NCI-H82 (cell line): ENCODE measurements at places on chromosomes 6 and 20.

DNA sequence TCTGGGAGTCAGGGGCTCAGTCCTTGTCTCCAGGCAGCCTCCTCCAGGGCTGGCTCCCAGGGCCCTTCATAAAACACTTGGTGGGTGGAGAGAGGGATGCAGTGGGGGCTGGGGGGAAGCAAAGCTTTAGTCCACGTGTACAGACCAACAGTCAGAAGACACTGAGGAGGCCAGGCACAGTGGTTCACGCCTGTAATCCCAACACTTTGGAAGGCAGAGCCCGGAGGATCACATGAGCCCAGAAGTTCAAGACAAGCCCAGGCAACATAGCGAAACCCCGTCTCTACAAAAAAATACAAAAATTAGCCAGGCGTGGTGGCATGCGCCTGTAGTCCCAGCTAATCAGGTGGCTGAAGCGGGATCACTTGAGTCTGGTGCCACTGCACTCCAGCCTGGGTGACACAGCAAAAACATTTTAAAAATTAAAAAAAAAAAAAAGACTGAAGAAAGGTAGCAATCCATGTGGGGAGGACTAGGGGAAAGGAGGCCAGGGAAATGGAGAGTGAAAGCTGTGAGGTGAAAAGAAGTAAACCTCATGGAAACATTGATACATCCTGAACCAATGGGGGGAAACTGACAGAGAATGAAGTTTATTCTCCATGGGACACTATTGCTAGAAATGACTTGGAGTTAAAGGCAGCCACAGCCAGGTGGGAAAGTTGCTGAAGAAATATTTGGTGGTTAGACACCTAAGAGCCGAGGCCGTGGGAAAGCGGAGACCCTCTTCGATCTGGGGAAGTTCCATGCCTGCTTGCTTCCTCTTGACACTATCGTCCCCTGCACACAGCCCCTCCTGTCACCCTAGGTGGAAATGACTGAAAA lies 35.4 kb downstream of the PIM1 start:
- no peak for DNase-seq

- DNase-seq: no peak
These were observed 9.6 kb downstream of the L3MBTL3 start for GRCh38 chr6:130027948-130028347.

GRCh38 chr20:59010321-59010994 lies 3.4 kb upstream of the CTSZ start:
- no peak for DNase-seq

GRCh38 chr20:5865604-5866003 lies 84.7 kb downstream of the TRMT6 start:
- no peak for DNase-seq

DNA sequence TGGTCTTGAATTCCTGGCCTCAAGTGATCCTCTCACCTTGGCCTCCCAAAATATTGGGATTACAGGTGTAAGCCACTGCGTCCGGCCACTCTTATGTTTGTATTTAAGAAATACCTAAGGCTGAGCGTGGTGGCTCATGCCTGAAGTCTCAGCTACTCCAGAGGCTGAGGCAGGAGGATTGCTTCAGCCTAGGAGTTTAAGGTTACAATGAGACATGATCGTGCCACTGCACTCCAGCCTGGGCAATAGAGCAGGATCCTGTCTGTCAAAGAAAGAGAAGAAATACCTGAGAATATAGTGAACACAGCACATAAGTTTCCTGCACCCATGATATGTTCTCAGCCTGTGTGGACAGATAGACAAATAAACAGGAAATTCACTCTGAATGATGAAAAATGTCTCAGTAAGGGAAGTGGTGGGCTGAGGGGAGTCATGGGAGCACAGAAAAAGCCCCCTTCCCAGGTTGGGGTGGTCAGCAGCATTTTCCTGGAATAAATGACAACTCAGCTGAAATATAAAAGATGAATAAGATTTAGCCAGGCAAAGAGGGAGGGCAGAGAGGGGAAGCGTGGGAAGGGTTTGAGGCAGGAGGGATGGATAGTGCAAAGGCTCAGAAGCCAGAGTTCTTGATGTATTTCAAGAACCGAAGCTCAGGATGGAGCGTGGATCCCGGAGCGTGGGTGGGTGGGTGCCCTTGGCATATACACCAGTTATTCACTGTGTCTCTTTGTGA lies 13.8 kb upstream of the MMP9 start:
- no peak for DNase-seq

- no peak for DNase-seq
These were observed 49.8 kb downstream of the MTHFD1L start for GRCh38 chr6:150915131-150915879.

DNA sequence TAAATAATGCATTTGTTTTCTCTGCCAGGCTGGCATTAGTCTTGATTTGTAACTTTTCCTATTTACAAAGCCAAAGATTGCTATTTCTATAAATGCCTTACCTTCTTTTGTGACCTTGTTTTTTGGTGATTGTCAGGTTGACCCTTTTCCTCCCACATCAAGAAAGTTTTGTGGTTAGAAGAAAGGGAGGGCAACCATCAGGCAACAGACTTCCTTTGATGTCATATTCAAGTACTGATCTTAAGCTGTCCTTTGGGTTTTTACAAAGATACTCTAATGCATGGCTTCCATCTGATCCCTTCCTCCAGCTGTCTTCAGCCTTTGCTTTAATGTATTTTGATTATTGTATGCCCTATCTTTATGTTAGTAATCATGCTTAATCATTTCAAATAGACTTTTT lies 23.9 kb downstream of the RNF217 start:
- DNase-seq: peak; percentile 20

DNA sequence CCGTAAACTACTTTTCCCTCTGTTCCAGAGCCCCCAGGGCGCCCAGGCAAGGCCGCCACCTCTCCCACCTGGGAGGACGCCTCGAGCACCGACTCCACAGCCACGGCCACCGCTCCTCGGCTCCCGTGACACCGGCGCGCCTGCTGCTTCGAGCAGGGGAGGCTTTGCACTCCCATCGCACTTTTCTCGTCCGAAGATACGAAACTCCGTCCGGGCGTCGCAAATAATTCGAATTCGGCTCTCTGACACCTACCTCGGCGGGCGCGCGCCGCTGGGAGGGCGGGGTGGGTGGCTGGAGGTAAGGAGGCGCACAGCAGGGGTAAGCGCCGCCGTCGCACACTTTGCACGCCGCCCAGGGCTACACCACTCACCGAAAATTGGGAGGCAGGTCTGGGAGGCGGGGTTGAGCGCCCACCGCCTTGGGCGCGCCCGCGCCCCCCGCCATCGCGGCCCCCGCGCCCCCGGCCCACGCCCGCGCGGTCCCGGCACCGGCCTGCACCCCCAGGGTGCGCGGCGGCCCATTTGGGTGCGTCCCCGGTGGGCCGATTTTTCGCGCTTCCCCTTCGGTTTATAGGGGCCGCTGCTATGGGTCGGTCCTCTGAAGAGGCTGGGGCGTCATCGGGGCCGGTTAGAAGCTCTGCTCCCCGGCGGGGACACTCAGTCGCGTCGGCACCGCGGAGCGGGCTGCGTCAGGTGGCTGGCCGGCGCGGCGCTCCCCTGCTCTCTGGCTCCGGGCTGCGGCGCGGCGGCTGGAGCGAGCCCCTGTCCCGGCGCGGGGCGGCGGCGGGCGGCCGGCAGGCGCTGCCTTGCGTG lies 36.2 kb downstream of the GNAS start:
- DNase-seq: peak; percentile 86

DNA sequence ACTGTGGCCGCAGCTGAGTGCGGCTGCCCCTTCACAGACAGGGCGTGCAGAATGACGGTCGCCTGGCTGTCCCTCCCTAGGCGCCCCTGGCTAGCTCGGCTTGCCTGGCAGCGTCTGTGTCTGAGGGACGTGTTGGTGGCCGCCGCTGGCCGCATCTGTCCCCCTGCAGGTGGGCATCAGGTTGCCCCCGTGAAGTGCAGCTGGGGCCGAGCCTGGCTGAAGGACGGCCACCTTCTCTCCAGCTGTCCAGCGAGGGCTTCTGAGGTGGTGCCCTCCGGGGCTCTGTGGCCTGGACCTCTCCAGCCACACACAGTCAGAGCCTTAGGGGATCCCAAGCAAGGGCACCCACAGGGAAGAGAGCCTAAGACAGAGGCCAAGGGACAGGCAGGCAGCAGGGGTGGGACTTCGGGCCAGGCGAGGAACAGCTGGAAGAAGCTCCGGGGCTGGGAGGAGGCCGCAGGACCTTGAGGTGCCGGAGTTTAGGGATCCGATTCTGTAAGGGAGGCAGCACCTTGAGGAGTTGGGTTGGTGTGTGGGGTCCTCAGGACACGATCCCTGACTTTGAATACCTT lies 89.0 kb upstream of the EPB41L1 start:
- no peak for DNase-seq

- no peak for DNase-seq
These were observed 459.2 kb downstream of the FRK start for GRCh38 chr6:115601509-115601908.

GRCh38 chr6:143543435-143543834 lies 31.9 kb upstream of the FUCA2 start:
- DNase-seq: no peak

- no peak for DNase-seq
These were observed 176.8 kb downstream of the CD83 start for GRCh38 chr6:14294270-14294951.

GRCh38 chr20:54633374-54634355 lies 158.3 kb downstream of the DOK5 start:
- DNase-seq: no peak

DNA sequence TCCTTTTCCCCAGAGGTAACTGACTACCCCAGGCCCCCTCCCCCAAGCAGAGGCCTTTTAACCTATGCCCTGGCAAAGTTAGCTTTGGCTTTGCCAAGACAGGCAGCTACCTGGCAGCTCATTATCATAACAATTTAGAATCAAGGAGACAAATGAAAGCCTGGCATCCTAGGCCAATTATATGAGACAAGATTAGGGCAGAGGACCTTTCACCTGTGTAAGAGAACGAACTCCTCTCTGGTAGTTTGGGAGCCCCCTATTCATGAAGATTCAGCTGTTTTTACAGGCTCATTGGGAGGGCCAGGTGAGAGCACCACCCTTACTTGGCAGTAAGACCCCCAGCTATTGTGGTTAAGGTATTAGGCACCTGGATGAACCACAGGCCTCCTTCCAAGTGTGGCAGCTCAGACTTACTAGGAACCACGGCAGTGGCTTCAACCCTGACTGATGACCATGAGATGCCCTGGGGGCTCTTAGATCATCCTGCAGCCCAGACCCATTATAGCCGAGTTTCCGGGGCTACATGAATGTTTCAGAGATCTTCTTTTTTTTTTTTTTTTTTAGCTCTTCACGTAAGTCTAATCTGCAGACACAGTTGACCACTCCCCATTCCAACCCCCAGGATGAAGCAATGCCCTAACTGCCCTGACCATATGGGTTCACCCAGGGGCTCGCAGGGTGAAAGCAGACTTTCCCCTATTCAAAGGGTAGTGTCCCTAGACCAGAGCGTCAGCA lies 56.2 kb downstream of the RAB44 start:
- no peak for DNase-seq

DNA sequence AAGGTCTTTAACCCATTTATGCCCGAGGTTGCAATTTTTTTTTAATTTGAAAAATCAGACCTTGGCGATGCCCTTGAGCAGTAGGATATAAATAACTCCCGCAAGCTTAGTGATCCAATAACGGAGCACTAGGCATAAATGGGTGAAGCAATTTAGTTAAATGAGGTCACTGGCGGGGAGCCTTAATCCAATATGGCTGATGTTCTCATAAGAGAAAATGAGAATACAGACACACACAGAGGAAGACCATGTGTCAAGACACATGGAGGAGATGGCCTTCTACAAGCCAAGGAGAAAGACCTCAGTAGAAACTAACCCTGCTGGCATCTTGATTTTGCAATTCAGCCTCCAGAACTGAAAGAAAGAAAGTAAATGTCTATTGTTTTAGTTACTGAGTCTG lies 735 bp downstream of the SIRPG start:
- peak; percentile 88 for DNase-seq
